ENCODE measurements at places on chromosomes 3 and 15.

- peak; percentile 54 for DNase-seq
Measured at GRCh38 chr15:73305331-73306211, 63.2 kb downstream of the HCN4 start.

- no peak for DNase-seq
Measured at GRCh38 chr3:13371100-13372075, 48.7 kb downstream of the NUP210 start.

GRCh38 chr3:63395960-63396359 is 117.9 kb downstream of the SYNPR start:
- no peak for DNase-seq

GRCh38 chr3:33006081-33006480 is 54.6 kb downstream of the CCR4 start:
- DNase-seq: no peak
